ENCODE measurements at places on chromosomes 7 and 10. TPM values are rescaled to one million over a fixed set of nuclear protein-coding genes. Genes with fewer than 3 reads are reported as not detected.

Gene SPDYE2
- not detected for total RNA-seq

Gene ARID5B
- 17.6 TPM for total RNA-seq

Gene SPRN
- total RNA-seq = not detected

DNA sequence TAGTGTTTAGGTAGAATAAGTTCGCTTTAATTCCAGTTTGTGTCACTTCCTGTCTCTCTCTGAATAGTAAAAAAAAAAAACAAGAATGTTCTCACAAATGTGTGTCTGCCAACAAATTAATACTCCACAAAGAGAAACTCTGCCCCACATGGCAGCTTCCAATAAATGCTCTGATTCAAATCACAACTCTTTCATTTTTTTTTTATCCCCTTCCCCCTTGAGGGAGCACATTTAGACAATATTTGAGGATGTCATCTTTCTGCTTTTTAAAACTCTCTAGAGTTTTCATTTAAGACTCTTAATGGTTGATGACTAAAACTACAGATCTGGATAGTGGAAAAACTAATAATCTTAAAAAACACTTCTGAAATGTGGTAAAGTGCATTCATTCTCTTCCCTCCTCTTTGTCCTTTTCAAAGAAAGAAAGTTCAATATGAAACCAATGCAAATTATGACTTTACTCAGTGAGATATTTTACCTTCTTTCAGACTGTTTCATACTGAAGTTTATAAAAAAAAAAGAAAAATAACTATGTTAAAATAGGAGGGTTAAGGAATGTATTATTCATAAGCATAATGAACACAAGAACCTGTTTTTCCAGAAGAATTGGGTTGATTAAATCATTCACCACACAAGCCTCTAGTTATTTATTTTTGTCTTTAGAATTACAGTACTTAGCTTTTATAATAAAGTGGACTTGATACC lies 42.3 kb downstream of the ARID5B start:
- peak; percentile 57 for DNase-seq

- peak; percentile 59 for DNase-seq
These were observed 26.8 kb upstream of the SORCS3 start for GRCh38 chr10:104614245-104614831.

DNA sequence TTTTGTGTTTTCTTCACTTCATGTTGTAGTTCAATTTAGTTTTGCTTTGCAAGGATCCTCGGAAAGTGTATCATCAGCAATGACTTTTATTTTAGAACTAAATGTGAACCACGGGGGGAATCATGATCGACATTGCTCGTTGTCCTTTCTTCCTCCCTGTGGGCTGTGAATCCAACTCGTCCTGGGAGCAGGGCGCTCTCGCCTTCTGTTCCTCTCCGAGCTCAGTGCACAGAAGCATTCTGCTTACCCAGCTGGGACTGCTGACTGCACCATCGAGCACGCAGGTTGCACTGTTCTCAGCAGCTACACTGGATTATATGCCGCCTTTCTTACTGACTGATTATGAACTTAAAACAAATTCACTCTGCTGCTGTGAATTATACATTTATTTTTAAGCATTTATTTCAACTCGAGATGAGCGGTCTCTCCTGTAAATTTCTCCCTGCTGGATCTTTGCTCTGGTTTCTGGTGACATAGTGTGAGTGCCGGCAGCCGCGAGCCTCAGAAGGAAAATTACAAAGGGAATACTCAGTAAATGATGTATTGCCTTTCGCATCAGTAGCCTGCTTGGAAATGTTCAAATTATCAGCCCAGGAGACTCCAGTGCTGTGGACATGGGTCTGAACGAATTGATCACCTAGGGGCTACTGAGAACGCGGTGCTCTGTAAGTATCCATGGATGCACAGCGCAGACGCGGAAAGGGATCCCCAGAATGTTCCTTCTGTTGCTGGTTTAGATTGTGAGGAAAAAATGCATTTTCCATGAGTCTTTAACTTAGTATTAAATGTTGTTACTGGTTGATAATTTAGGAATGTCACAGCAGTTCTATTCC lies 92.6 kb downstream of the PTPRE start:
- DNase-seq = no peak

DNA sequence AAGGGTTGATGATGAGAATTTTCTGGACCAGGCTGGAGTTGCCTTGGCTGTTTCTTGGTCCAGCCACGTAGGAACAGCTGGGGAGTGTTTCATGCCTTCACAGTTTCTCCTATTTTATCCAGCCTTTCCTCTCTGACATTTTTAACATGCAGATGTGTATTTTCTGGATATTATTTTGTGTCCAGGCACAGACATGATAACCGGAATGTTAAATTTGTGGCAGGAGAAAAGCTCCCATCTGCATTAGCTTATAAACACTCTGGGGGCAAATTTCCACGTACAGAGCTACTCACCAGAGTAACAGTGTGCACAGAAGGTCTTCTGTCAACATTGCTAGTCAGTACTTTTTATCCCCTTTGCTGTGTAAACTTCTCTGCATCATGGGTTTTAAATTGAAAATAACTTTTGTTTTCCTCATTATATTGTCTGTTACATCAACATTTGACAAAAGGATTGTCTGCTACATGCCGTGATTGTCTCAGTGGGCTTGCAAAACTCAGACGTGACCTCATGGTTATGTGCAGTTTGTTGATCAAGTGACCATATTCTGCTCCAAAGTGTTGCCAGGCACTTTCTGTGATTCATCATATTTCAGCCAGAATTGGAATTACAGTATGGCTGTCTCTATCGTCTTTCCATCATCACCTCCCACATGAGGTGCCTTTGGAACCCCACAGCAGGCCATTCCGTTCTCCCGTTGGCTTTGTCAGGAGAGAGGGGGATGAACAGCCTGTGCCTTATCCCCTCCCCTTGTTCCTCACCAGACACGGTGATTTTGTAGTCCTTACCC lies 41.4 kb downstream of the INSYN2A start:
- DNase-seq = no peak

- no peak for DNase-seq
These were observed 134.8 kb downstream of the OAT start for GRCh38 chr10:124283949-124284250.

GRCh38 chr7:154738216-154738615 lies 264.7 kb downstream of the PAXIP1 start:
- DNase-seq = no peak

DNA sequence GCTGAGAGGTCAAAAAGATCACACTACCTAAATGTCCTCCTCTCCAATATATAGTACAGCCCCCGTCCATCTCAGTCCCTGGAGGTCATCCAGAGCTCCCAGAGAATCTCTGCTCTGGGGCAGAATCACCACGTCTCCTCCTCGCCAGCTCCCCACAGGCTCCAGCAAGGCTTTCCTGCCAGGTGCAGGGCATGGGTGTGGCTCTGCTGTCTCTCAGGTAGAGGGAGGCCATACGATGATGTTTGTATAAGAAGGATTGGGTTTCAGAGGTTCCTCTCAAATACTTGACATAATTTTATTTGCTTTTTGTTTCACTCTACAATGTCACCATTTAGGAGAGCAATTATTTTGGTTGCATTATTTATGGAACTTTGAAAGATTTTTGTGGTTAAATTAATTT lies 98.3 kb upstream of the PRSS58 start:
- DNase-seq = no peak

Gene INHBA
- total RNA-seq = 0.34 TPM

DNA sequence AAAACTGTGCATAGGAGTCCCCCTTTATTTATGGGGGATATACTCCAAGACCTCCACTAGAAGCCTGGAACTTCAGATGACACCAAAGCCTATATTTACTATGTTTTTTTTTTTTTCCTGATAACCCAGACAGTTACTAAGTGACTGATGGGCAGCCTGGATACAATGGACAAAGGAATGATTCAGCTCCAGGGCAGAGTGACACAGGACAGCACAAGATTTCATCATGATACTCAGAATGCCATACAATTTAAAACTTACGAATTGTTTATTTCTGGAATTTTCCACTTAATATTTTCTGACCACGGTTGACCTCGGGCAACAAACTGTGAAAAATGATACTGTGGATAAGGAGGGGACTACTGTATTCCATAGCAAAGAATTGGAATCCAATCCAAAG lies 843.6 kb downstream of the PCDH15 start:
- DNase-seq = no peak

Gene WDR91
- 2.1 TPM for total RNA-seq

GRCh38 chr7:106430103-106430502 lies 145.3 kb upstream of the NAMPT start:
- no peak for DNase-seq

- peak; percentile 36 for DNase-seq
These were observed 26.2 kb downstream of the C10orf105 start for GRCh38 chr10:71693377-71693776.

- DNase-seq = no peak
These were observed 17.1 kb downstream of the IQCE start for GRCh38 chr7:2575733-2576340.

Gene SPDYE9
- total RNA-seq = not detected

- no peak for DNase-seq
These were observed 394.8 kb upstream of the IGFBP3 start for GRCh38 chr7:46315891-46316290.

GRCh38 chr7:17937506-17938120 lies 2.7 kb downstream of the SNX13 start:
- no peak for DNase-seq

Data from A172 (cell line).